Activated CD8-positive, alpha-beta T cell treated with anti-CD3 and anti-CD28 coated beads for 36 hours (primary cell): ENCODE measurements at places on chromosomes 13 and 19. TPM values are rescaled to one million over a fixed set of nuclear protein-coding genes. Genes with fewer than 3 reads are reported as not detected.

The APLP1 gene
- total RNA-seq: 2.1 TPM

- no peak overlapping the region for H3K27ac ChIP-seq
- H3K4me3 ChIP-seq: peak overlapping the region; percentile 18
- no peaks in the 10 kb centered on the region for H3K27me3 ChIP-seq
- peaks cover 2% of the 10 kb centered on the region for H3K36me3 ChIP-seq
- no peak for DNase-seq
Measured at GRCh38 chr19:49637821-49638738, 1.9 kb downstream of the RRAS start.

- no peak overlapping the region for H3K4me3 ChIP-seq
- H3K36me3 ChIP-seq: no peaks in the 10 kb centered on the region
- H3K27ac ChIP-seq: no peak overlapping the region
- H3K4me1 ChIP-seq: no peaks in the 10 kb centered on the region
- DNase-seq: no peak
Measured at GRCh38 chr13:75910591-75910990, 274.5 kb downstream of the LMO7 start.

- DNase-seq: peak; percentile 25
- H3K36me3 ChIP-seq: peaks cover 49% of the 10 kb centered on the region
- peaks cover 48% of the 10 kb centered on the region for H3K4me1 ChIP-seq
- no peaks in the 10 kb centered on the region for H3K27me3 ChIP-seq
- H3K27ac ChIP-seq: peak overlapping the region; percentile 87
Measured at GRCh38 chr19:42113641-42114348, 18.5 kb downstream of the POU2F2 start.
